Stimulated activated CD4-positive, alpha-beta T cell treated with anti-CD3 and anti-CD28 coated beads, Interleukin-2, amount 100 ng/mL, for 48 hours (primary cell): ENCODE measurements at places on chromosomes 13 and 19.

GRCh38 chr19:46081928-46082727 is 41.3 kb upstream of the IGFL4 start:
- DNase-seq: peak; percentile 10

GRCh38 chr19:46394402-46394797 is 19.0 kb downstream of the CCDC8 start:
- DNase-seq: no peak

DNA sequence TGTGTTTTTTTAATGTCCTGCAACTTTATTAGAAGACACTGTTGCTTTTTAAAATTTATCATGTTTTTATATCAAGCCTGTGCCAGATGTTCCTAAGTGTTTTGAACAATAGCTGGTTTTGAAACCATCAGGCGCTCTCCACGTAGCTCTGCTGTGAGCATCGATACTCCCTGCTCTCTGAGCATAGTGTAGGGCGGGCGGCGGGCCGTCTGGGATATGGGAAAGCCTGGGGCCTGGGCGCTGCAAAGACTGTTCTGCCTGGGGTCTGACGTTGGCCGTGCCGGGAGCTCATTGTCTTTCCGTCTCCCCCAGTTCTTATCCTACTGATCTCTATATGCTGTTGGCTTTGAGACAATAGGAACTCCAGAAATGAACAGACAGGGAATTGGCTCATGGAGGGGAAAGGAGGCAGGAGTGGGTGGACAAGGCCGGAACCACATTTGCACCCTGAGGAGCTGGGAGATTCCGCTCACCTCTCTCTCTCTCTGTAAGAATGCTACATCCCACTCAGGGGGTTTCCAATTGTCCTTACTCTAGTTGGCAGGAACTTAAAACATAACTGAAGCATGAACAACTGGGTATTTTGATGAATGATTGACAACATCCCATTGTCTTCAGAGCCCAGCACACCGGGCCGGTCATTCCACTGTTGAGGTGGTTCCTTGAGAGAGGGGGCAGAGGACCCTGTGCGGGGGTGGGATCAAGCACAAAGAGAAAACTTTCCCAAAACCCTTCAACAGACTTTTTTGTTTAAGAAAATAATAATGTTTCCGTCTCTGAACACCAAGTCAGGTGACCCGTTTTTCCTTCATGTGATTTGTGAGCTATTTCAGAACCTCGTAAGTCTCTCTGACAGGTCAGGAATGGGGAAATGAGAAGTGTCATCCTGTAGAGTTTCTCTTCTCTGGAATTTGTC is 64.7 kb downstream of the COL4A2 start:
- DNase-seq: no peak

- DNase-seq: no peak
Observed at GRCh38 chr19:29045679-29046254, 167.2 kb downstream of the UQCRFS1 start.

DNA sequence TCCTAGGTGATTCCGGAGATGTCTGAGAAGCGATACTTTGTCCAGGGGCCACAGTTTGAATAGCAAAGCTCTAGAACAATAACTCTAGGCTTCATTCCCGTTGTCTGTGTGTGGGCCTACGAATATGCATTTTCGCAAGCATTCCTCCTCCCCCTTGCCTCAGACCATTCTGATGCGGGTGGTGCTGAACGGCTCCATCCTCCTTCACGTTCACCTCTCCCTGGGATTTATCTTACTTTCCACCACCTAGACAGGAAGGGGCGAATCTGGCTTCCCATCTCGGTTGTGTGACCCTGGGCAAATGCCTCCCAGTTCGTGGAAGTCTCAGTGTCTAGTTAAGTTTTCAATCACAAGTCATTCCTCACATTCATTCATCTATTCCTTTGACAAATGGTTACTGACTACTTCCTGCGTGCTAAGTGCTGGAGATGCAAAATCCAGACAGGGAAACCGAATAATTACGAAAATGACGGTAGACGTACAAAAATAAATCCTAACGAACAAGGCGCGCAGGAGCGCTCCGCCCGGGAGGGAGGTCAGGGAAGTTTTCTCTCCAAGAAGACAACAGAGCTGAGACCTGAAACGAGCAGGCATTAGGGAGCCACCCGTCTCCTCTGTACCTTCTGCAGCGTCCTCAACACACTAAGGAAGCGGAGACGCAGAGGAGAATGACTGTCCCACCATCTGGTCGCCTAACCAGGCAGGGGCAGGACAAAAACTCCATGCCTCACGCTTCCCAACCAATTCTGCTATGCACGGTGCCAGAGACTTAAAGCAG is 1.3 kb upstream of the CNOT3 start:
- no peak for DNase-seq

GRCh38 chr19:35986664-35987570 is 8.1 kb upstream of the SDHAF1 start:
- DNase-seq: no peak

DNA sequence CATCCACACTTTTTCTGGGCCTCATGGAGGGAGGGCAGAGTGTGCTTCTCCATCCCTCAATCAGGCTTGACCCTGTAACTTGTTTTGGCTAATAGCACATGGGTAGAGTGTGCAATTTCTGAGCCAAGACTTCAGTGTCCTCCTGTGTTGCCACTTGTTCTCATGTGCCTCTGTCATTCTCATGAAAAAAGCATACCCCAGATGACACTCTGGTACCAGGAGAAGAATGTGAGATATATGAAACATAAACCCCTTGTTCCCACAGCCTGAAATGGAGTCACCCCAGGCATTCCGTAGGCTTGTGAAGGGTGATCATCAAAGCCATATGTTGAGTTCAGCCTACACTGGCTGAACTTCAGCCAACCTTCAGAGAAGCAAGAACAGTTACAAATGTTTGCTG is 239.2 kb upstream of the MIR17HG start:
- no peak for DNase-seq

- peak; percentile 40 for DNase-seq
Observed at GRCh38 chr19:38838208-38838985, 6.8 kb upstream of the ECH1 start.

GRCh38 chr19:8456064-8456463 is 11.3 kb downstream of the HNRNPM start:
- DNase-seq: no peak

GRCh38 chr19:13366529-13367143 is 139.6 kb downstream of the CACNA1A start:
- DNase-seq: no peak

GRCh38 chr19:42121656-42122069 is 10.6 kb downstream of the POU2F2 start:
- DNase-seq: peak; percentile 68

GRCh38 chr13:40682449-40683240 is 16.2 kb upstream of the FOXO1 start:
- DNase-seq: no peak

DNA sequence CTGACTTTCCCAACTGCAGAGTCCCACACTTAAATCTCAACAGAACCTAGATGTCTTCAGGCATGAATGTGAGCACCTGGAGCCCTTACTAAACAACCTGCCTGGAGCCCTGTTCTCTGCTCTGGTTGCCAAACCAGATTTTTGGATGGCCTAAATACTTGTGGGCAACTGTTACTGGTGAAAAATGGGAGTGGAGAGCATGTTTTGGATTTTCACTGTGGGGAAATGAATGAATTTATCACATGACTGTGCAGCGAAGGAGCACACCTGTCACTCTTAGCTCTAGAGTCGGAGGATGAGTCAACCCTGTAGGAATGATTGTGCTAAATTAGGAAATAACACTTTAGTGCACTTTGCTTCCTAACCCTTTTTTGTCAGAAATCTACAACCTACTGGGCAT is 30.3 kb downstream of the SHISA2 start:
- DNase-seq: no peak

- DNase-seq: no peak
Observed at GRCh38 chr13:111380431-111380830, 60.0 kb downstream of the TEX29 start.

- DNase-seq: no peak
Observed at GRCh38 chr19:30161021-30161655, 211.0 kb upstream of the ZNF536 start.

DNA sequence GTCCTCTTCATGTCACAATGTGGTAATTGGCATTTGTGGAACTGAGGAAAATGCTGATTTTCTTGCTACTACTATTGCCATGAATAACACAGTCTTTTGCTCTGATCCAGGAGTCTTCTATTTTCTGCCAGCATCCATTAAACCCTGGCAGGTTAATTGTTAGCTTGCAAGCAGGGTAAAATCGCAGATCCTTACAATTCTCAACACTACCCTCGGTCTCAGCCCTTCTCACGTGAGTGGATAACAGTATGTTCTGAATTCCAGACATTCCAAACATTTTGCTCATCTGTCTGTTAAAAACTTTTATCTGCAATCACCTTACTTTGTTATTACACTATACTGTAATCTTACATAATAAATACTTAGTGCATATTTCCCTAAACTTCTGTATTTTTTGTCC is 251.3 kb upstream of the ATXN8OS start:
- DNase-seq: no peak

DNA sequence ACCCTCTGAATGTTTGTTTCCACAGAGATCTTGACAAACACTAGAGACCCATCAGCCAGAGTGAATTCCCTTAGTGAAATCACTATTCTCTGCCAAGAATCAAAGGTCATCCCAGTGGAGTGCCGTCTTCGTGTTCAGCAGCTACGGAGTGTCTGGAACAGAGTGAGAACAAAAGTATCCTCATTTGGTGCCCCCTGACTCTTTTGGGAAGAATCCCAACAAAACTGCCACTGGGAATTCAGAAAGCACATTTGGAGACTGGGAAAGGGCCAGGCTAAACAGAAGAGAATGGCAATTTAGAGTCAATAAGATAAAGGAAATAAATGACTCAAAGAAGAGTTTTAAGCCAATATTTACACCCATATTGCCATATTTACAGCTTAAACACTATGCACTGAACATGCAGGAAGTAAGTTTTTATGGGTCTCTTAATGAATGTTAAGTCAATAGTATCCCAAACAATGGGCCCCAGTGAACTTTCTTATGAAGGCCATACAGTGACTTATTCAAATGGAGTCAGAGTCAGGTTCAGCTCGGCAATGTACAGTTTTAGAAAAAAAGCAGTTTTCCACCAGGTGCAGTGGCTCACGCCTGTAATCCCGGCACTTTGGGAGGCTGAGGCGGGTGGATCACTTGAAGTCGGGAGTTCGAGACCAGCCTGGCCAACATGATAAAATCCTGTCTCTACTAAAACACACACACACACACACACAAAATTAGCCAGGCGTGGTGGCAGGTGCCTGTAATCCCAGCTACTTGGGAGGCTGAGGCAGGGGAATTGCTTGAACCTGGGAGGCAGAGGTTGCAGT is 392.6 kb downstream of the KLF5 start:
- DNase-seq: no peak

GRCh38 chr13:105153611-105154010 is 1381.9 kb downstream of the EFNB2 start:
- DNase-seq: no peak

- no peak for DNase-seq
Observed at GRCh38 chr19:33630880-33631608, 9.3 kb downstream of the CHST8 start.

- no peak for DNase-seq
Observed at GRCh38 chr13:92270990-92271389, 872.6 kb downstream of the GPC5 start.

- DNase-seq: no peak
Observed at GRCh38 chr19:7788178-7788932, 25.3 kb downstream of the CLEC4M start.

DNA sequence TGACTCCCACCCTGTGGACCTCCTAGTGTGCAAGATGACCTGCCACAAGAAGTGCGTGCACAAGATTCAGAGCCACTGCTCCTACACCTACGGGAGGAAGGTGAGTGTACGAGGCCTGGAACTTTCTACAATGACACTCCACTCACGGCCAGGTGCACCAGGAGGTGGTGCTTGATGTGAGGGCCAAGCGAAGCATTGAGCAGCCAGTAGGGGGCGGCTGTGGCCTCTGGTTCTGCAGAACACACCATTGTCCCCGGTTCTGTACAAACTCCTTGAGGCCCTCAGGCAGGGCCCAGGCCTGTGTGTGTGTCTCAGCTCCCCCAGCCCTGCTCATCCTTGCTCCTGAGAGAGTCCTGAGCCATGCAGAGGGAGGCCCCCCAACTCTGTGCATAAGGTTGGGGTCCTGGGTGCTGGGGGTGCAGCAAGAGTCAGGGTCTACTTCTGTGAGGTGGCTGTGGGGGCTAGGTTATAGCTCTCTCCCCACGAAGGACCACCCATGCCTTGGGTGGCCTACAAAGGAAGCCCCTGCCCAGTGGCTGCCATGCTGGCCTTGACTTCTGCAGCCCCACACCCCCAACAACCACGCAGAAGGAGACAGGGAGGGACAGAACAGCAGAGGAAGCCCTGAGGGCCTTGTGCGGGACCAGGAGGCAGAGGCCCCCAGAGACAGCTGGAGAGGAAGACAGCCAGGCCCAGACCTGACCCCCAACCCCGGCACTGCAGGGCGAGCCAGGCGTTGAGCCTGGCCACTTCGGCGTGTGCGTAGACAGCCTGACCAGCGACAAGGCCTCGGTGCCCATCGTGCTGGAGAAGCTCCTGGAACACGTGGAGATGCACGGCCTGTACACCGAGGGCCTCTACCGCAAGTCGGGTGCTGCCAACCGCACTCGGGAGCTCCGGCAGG is 9.7 kb upstream of the USE1 start:
- peak; percentile 54 for DNase-seq

GRCh38 chr13:24043590-24044350 is 116.8 kb upstream of the SPATA13 start:
- DNase-seq: no peak

- DNase-seq: no peak
Observed at GRCh38 chr19:33355535-33355934, 18.0 kb upstream of the CEBPG start.

DNA sequence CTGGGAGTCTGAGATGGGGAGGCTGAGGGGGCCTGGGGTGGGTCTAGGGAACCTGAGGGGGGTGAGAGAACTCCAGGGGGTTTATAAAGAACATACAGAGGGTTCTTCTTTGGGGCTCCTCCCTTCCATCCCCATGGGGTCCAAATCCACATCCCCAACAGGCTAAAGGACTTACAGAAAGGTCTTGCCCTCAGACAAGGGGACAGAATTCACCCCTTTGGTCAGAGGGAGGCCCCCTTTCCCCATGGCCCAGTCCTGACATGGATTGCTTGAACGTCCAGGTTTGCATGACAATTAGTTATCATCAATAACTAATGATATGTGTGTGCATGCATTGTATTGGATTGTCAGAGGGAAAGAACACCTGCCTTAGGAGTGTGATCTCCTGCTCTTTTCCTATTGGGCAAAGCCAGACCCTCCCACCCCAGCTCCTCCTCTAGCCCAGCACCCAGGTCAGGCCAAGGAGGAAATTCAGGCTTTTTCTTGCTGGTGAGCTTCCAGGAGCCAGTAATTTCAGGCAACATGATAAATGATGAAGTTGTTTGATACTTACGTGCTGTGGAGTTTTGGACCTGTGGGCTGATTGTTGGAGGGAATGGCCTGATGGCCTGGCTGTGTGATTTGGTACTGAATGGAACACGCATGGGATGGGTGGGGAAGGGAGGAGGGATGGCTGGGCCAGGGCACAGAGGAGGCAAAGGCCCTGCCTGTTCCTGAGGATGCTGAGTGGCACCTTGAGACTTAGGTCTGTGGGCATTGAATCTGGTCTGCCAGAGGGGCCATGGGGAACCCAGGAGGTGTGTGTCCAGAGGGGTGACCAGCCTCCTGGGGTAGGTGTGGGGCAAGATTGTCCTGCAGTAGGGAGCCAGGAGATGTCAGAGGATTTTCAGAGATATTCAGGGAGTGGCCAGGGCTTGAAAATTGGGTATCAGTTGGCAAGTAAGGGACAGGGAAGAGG is 1.1 kb downstream of the KLHL26 start:
- no peak for DNase-seq
